ENCODE measurements at places on chromosomes 16 and 17.

DNA sequence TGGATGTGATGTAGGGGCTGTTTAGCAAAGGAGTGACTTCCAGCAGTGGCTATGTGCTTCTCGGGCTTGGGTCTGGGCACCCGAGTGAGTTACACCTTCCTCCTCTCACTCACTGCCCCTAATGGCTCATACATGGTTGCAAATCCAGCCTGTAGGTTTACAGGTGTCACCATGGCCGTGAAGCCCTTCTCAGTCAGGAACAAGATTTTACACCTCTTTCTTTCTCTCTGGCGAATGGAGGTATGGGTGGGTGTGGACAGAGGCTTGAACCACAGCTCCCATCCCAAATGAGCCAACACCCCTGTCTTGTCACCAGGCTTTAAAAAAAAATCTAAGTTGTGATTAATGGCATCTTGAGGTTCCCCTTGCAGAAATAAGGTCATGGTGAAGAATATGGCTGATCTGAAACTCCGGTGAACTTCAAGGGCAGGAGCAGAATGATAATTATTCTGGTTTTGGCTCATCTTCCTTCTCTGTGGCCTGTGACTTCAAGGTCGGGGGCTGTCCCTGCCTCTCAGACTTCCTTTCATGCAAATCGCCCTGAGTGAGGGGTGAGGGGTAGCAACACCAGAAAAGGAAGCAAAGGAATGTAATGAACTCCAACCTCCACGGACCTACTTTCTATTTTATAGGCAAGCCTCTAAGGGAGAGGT lies 331.2 kb downstream of the MAF start:
- DNase-seq = peak; percentile 79

- no peak for DNase-seq
Measured at GRCh38 chr17:60473788-60474187, 51.5 kb downstream of the CHCT1 start.

DNA sequence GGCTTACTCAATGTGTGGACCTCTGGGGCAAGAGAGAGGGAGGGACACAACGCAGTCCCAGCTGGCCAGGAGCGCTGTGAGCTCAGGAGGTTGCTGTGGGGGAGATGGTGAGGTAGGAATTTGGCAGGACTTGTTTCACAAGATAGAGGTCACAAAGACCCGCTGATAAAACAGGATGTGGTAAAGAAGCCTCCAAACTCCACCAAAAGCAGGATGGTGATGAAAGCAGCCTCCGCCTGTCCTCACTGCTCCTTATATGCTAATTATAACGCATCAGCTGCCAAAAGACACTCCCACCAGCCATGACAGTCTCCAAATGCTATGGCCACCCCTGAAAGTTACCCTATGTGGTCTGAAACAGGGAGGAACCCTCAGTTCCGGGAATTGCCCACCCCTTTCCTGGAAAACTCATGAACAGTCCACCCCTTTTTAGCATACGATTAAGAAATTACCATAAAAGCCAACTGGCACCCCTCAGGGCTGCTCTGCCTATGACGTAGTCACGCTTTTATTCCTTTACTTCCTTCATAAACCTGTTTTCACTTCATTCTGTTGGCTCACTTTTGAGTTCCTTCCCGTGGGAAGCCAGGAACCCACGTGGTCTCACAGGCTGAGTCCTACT lies 5.3 kb upstream of the EIF4A3 start:
- DNase-seq = no peak

DNA sequence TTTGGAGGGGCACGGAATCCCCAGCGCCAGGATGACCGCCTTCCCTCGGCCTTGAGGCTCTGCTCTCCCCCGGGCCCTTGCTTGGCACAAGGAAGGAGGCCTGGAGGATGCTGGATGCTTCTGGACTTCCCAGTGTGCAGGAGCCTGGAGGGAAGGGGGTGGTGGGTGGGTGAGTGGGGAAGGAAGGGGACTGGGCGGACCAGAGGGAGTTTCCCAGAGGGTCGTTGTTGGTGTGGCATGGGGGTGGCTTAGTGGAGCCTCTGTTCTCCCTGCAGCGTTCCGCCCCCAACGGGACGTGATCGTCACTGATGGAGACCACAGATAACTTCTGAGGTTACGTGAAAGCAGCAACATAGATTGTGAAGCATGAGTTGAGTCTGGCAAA lies 140.0 kb downstream of the IRF8 start:
- DNase-seq = no peak

DNA sequence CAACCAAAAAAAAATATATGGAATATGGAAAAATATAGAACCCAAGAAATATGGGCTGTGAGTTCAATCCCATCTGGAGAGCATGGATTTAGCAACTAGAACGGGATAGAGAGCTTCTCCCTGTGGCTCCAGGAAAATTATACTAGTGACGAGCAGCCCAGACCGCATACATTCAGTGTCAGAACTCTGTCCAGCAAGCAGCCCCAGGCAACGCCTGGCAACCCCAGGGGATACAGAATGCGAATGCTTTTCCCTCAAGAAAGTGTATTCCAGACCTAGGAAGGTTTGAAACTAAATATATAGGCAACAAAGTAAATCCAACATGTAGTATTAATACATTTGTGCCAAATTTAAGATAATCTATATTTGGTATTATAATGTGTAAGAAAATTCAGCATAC lies 13.5 kb upstream of the ASGR2 start:
- no peak for DNase-seq

- no peak for DNase-seq
Measured at GRCh38 chr16:63426275-63426870, 1390.1 kb upstream of the CDH8 start.

Measured in activated naive CD4-positive, alpha-beta T cell treated with Interleukin-2 at 50 U/mL for 16 hours (primary cell).